ENCODE measurements at places on chromosomes 5 and 9.

DNA sequence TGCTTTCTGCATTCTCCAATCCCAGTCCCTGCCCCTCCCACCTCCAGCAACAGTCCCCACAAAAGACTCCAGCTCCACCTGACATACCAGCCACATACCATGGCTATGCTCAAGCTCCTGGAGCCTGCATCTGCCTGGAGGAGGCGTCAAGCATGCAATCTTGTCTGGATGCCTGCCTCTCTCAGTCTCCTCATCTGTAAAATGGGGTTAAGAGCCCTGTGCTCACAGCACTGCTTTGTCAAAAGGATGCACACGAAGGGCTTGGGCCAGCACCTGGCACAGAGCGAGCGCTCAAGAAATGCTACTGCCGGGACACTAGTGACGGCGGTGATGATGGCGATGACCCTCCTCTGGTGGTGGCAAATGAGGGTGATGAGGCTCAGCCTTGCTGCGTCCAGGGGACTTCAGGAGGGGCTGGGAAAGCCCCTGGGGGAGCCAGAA, 202.9 kb upstream of the IER5L start:
- DNase-seq = no peak

GRCh38 chr9:6671416-6671815, 25.9 kb upstream of the GLDC start:
- DNase-seq = no peak

GRCh38 chr9:12656803-12657202, 36.4 kb upstream of the TYRP1 start:
- no peak for DNase-seq

- DNase-seq = peak; percentile 12
Observed at GRCh38 chr9:79682076-79682736, 110.4 kb downstream of the TLE4 start.

DNA sequence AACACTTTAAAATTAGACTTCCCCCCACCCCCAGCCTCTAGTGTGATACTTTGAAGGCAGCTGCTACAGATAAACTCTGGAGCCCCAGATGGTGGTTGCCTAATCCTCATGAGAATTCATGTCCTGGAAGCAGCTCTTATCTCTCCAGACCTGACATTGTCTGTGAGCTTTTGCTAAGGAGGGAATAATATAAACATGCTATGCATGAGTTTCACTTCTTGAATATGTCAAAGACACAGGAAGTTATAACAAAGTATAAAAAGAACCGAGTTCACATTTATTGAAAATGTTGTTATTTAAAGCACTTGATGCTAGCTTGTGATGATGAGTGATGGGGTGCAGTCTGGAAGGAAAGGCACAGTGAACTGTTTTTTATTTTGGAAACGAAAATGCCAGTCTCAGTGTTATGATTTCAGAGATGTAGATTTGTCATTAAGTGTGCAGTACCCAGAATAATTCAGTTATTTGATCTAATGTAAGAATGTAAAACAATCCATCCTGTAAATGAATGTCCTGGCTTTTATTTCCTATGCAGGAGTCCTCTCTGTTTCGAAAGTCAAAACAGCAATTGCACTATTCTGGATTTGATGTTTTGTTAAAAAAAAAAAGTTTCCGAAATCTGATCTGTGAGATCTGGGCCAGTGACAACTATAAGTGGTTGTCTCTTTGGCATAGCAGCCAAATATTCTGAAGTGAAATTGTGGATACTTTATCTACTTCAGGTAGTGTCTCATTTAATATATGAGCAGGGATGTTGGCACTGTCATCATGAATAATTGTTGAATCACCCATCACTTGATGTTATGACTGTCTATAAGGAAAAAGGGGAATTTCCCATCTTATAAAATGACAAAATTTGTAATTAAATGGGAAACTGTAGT, 77.0 kb downstream of the ZCCHC7 start:
- DNase-seq = peak; percentile 21

- DNase-seq = no peak
Observed at GRCh38 chr9:121013911-121014310, 36.2 kb downstream of the C5 start.

DNA sequence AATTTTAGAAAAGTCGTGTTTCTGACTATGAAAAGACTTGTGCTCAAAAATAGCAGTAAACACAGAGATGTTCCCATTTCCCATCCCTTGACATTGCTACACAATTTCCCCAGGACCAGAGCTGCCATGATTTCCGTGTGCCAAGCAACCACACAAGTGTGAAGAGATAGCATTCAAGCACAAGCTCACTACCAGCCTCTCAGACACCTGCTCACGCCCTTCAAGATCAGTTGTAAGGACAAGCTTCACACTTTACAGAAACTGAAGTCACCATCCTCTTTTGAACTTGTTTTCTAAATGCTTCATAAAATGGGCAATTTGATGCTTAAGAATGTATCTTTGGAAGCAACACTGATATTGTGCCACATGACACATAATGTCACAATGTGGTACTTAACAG, 333.1 kb downstream of the CAAP1 start:
- no peak for DNase-seq

GRCh38 chr5:82494942-82495341, 216.8 kb upstream of the RPS23 start:
- no peak for DNase-seq

DNA sequence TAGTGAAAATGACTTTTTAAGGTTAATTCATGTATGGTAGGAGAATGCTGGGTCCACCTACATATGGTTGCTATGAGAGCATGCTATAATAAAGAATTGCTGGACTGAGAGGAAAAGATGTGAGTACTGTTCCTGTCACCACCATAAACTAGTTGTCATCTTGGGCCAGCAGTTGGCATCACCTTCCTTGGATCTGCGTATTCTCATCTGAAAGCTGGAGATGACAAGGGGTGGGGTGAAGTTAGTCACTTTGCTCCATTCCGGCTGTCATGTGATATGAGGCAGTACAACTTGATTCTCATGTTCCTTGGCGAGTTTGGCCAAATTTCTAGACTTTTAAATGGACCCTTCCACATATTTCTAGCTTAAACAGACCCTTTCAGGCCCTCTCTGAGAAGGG, 33.3 kb downstream of the PIP5K1B start:
- DNase-seq = no peak

DNA sequence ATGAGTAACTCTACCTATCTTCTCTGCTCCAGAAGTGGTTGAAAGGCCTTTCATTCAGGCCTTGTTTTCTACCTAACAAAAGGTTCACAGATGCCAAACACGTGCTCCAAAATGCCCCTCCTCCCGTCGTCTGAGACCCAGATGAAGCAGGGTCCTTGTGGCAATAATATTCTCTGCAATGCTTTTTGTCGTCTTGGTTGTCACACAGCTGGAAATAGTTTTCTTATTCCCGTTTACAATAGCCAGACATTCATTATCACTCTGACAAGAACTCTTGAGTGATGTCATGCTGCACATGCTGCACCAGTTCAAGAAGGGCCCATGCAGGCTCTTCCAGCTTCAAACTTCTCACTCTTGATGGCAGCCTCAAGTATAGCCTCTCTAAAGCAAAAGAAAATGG, 7.8 kb downstream of the LPAR1 start:
- DNase-seq = no peak

DNA sequence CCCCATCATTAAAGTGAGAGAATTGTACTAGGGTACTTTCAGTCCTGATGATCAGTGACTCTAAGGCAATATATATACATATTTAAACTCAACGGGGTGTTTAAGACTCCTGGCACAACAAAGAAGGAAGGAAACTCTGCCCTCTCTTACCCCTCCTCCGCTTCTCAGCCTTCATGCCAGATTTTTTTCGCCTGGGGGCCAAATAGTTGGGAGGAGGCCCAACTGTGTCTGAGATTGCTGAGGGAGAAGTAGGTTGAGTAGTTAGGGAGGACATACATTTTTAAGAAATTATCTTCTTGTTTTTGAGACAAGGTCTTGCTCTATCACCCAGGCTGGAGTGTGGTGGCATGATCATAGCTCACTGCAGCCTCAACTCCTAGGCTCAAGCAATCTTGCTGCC, 127.7 kb upstream of the SHB start:
- DNase-seq = no peak

DNA sequence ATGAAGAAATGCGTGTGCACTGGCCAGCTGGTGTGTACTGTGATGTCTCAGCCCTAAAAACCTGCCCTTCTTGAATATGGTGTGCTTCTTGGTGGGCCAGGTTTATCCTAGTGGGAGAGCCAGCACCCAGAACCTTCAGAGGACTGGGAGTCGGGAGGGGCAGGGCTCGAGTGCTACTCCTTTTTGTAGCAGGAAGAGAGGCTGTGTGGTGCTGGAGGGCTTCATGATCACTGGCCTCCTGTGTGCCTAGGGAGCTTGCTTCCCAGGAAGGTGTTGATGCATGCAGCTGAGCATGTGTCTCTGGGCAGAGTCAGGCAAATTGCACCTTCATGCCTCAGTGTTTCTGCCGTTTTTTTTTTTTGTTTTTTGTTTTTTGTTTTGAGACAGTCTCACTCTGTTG, 20.0 kb downstream of the PHF2 start:
- no peak for DNase-seq

DNA sequence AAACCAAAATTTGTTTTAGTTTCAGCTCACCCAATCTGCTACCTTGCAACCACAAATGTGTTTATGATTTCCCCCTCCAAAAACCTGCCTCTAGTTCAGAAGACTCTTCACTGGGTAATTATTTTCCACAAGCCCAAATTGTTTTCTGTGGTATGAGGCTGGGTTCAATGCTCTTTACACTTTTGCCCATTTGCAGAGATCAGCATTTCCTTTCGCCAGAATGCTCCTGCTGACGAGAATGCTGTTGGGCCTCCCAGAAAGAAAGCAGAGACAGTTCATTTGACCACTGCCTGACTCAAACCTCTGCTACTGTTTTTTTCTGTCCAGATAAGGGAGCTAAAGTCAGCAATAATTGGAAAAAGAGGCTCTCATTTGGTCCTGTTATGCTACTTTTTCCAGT, 427.3 kb downstream of the PDE4D start:
- DNase-seq = no peak

DNA sequence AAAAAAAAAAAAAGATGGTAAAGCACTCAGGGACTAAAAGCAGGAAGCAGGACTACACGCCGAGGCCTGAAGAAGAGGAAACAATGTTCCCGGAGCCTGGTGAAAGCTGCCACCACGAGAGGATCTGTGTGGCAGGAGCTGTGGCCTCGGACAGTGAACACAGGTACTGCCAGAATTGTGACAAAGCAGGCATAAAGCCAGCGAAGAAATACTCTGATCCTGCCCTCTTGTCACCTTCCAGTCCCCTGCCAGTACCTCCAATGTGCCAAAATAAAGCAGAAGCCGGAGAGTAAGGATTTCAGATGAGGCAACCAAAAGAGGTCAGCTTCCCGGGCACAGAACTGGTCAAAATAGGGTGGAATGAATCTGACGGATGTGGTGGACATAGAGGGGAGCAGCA, 211.5 kb upstream of the TARS1 start:
- no peak for DNase-seq

Measured in endothelial cell (in vitro differentiated cells).